CD4-positive, CD25-positive, alpha-beta regulatory T cell (primary cell): ENCODE measurements at places on chromosomes 3 and 15.
A peak's percentile ranks its signal among the peaks of the same experiment; 100 is the strongest.

DNA sequence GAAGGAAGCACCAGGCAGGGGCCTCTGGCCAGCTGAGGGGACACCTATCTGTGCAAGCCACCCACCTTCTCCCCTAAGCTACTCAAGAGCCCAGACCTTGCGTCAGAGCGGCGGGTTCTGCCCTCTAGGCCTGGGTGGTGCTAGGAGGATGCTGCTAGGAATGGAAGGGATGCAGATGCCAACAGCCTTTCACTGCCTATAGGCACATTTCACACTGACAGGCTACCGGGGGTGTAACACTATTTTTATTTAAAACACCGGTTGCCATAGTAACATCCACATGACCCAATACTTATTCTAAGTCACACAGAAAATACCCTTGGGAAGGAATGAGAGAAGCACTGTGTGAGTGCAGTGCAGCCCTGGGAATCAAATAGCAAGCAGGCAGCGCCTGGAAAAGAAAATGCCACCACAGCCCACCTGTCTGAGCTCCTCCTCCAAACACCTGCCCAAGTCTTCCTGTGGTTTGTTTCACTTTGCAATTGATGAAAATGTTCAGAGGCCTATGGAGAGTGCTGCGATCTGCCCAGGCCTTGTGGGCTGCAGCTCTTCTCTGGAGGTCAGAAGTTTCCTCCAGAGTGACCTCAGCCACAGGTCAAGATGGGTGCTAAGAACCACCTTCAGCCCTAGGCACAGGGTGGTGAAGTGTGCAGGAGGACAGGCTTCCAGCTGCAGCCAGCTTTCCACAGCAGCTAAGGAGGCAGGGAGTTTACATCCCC, 113.5 kb upstream of the TOPAZ1 start:
- H3K36me3 ChIP-seq, result no peaks in the 10 kb centered on the region
- H3K4me1 ChIP-seq, result no peaks in the 10 kb centered on the region
- no peak overlapping the region for H3K27ac ChIP-seq
- no peak overlapping the region for H3K4me3 ChIP-seq

DNA sequence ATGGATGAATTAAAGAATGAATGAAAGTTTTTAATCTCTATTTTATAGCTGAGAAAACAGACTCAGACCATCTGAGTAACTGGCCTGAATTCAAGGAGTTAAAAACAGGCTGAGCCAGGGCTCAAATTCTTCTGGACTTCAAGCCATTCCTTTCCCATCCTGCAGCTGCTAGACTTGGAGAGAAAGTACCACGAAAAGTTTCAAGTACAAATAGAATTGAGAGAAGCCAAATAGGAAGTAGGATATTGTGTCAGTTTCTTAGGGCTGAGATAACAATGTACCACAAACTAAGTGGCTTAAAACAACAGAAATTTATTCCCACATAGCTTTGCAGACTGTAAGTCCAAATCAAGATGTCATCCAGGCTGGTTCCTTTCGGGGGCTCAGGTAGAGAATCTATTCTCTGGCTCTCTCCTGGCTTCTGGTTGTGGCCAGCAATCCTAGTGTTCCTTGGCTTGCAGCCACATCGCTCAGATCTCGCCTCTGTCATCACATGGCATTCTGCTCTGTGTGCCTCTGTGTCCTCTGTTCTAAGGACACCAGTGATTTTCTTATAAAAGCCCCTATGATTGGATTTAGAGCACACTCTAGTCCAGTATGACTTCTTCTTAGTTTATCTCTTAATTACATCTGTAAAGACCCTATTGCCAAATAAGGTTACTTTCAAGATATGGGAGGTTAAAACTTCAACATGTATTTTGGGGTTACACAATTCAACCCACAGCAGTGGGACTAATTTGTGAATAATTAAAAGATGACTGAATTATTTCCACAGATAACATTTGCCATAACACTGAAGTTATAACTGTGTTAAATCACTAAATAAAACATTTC, 25.7 kb upstream of the GOLIM4 start:
- no peak overlapping the region for H3K27ac ChIP-seq
- H3K36me3 ChIP-seq, result no peaks in the 10 kb centered on the region
- no peaks in the 10 kb centered on the region for H3K27me3 ChIP-seq
- no peak for DNase-seq

DNA sequence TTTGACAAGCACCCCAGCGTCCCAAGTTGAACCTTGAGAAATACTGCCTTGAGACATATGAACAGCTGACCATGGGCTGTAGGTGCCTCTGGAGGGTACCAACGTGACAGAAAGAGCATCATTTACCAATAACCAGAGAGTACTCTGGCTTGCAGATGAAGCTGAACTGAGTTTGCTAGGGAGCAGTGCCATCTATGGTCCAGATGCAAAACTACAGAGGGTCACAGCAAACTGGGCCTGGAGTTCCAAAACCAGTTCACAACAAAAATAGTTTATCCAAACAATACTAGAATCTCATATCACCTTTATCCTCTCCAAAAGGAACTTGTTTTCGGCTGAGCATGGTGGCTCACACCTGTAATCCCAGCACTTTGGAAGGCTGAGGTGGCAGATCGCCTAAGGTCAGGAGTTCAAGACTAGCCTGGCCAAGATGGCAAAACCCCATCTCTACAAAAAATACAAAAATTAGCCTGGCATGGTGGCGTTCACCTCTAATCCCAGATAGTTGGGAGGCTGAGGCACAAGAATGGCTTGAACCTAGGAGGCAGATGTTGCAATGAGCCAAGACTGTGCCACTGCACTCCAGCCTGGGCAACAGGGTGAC, 69.3 kb downstream of the CHAC1 start:
- DNase-seq, result peak; percentile 43
- H3K36me3 ChIP-seq, result peaks cover 46% of the 10 kb centered on the region
- H3K27me3 ChIP-seq, result no peaks in the 10 kb centered on the region
- no peak overlapping the region for H3K4me3 ChIP-seq
- no peak overlapping the region for H3K27ac ChIP-seq
- no peaks in the 10 kb centered on the region for H3K4me1 ChIP-seq

- no peak overlapping the region for H3K4me3 ChIP-seq
- no peak for DNase-seq
- H3K4me1 ChIP-seq, result peaks cover 20% of the 10 kb centered on the region
- no peaks in the 10 kb centered on the region for H3K27me3 ChIP-seq
- peaks cover 61% of the 10 kb centered on the region for H3K36me3 ChIP-seq
Measured at GRCh38 chr15:68784206-68784605, 36.5 kb downstream of the ANP32A start.

DNA sequence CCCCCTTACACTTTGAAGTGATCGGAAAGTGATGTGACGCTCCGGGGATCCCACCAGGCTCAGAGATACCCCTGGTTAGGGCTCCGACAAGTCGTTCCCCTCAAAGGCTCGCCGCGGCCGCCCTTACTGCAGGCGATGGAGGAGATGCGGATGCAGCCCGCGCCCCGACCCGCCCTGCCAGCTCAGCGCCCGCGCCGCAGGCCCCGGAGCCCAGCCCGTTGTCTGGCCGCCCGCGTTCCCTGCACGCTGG, 228 bp downstream of the GLT8D1 start:
- H3K27ac ChIP-seq, result peak overlapping the region; percentile 84
- no peak for DNase-seq
- peak overlapping the region; percentile 68 for H3K4me3 ChIP-seq

DNA sequence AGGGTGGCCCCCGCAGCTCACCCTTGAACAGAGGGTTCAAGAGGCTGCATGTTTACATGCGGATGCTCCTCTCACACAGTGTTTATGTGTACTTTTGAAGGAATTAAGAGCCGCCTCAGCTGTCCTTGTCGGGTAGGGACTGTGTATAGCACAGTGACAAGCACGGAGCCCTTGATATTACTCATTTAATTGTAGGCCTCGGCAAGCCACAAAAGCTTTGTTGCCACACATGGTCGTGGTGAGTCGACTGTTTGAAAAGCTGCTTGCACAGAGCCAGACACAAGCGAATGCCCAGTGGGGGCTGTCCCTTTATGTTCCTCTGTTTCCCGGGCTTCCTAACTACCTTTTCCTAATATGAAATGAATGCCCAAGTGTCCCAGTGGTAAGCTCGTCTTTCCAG, 4.5 kb downstream of the ESYT3 start:
- H3K27me3 ChIP-seq, result peaks cover 8% of the 10 kb centered on the region
- no peak for DNase-seq
- no peak overlapping the region for H3K27ac ChIP-seq
- H3K36me3 ChIP-seq, result no peaks in the 10 kb centered on the region
- peaks cover 9% of the 10 kb centered on the region for H3K4me1 ChIP-seq
- H3K4me3 ChIP-seq, result no peak overlapping the region

GRCh38 chr3:4409971-4410573, 57.0 kb downstream of the SUMF1 start:
- peaks cover 19% of the 10 kb centered on the region for H3K4me1 ChIP-seq
- DNase-seq, result no peak
- no peaks in the 10 kb centered on the region for H3K27me3 ChIP-seq
- H3K27ac ChIP-seq, result no peak overlapping the region
- H3K4me3 ChIP-seq, result no peak overlapping the region
